ENCODE measurements at places on chromosomes 5 and 9.
A peak's percentile ranks its signal among the peaks of the same experiment; 100 is the strongest.

DNA sequence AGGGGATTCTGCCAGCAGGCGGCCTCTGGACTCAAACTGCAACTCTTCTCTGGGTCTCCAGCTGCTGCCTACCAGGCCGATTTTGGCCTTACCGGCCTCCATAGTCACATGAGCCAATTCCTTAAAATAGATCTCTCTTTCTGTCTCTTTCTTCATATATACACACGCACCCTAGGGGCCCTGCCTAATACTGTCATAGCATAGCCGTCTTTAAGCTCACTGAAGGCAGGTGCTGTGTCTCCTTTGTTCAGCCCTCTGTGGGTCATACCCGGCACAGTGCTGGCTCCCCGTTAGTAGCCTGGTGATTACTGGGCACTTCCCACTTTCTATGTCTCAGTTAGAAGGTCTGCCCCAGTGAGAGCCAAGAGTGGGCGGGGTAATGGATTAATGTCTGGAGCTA, 140.9 kb downstream of the HSPA4 start:
- no peak for DNase-seq

DNA sequence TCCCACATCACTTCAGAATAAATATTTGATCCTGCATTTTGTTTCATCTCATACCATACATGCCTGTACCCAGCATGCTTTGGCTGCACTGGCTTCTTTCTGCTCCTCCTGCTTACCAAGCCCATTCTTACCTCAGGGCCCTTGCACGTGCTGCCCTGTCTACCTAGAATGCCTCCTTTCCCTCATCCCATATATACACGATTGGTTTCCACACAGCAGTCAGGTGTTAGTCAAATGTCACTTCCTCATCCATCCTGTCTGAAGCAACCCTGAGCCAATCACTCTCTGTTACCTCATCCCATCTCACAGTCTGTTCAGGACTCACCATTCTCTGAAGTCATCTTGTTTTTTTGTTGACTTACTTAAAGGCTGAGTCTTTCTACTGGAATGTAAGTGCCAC, 30.3 kb downstream of the CAST start:
- peak; percentile 63 for DNase-seq

GRCh38 chr9:87783180-87783579, 57.3 kb downstream of the CTSL start:
- DNase-seq: no peak

GRCh38 chr5:132684491-132684890, 10.7 kb downstream of the IL4 start:
- DNase-seq: no peak

GRCh38 chr9:32855752-32856151, 72.4 kb downstream of the TMEM215 start:
- DNase-seq: no peak

- DNase-seq: no peak
These were observed 213.2 kb downstream of the TRIO start for GRCh38 chr5:14356305-14356704.

DNA sequence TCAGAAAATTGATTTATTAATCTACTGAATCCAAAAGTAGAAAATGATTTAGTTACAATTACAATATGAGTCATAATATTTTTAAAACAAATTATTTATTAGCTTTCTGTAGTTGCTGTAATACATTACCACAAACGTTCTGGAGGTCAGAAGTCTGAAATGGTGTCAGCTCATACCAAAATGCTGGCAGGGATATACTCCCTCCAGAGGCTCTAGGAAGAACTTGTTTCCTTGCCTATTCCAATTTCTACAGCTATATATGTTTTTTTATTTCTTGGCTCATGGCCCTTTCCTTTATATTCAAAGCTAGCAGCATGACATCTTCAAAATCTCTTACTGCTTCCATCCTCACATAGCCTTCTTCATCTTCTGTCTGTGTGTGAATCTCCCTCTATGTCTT, 667.9 kb upstream of the ITGA1 start:
- no peak for DNase-seq
